Keratinocyte (primary cell): ENCODE measurements at places on chromosomes 7 and 10. TPM values are rescaled to one million over a fixed set of nuclear protein-coding genes. Genes with fewer than 3 reads are reported as not detected.

Gene PDAP1
- polyA plus RNA-seq, result 35.6 to 137 TPM (median 99.1 TPM) in 3 replicates

Gene MRC1
- 0.01 TPM in 3 replicates for polyA plus RNA-seq

DNA sequence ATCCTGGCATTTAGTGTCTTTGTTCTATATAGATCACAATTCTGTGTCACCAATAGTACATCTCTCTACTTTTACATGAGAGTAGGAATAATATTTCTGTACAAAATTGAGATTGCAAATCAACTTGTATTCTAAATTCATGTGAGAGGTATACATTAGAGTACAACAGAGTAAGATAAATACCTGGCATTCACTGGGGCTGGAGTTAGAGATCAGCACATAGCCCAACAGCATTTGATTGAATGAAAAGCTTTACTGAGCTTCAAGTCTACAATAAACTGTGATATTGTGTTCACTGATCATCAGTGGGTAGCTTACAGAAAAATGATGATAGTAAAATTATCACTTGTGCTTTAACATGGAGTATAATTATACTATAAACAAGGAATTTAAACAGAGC, 1114.7 kb downstream of the REEP3 start:
- no peak for DNase-seq

- no peak for DNase-seq
These were observed 14.2 kb downstream of the ASZ1 start for GRCh38 chr7:117412946-117413559.

DNA sequence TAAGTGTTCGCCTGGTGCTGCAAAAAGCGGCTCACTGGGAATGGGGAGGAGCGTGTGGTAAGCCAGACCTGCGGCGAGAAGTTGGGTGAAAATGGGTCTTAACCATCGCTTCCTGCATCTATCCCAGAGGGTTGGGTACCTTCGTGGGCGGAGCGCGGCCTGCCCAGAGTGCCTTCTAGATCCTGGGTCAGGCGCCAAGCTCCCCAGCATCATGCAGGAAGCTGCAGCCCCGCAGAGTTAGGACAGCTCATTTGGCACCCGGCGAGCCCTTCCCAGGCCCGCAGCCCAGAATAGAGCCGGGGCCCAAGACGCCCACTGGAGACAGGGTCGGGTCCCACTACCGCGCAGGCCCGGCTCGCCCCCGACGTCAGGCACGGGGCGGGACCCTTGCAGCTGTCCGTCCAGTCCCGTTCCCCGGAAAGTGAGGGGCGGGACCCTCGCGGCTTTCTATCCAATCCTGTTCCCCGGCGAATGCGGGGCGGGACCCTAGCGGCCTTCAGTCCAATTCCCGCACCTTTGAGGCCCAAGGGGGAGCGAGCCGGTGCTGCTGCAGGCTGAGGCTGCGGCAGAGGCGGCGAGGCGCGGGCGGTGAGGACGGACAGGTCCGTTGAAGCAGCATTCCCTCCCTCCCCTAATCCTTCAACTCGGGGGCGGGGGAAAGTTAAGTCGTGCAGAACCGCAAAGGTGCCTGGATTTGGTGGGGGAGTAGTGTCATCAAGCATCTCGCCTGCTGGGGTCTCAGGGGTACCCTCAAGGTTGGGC, at the start of gene CROT:
CROT (plus strand) TSS at position 499 of the 762 bp plus-strand sequence. CDS start 3,405 bp downstream, outside the sequence.
- peak; percentile 42 for DNase-seq

- DNase-seq, result no peak
These were observed 106.2 kb downstream of the ZMYND11 start for GRCh38 chr10:241451-241850.
